ENCODE measurements at places on chromosomes 5 and 9. TPM values are rescaled to one million over a fixed set of nuclear protein-coding genes. Genes with fewer than 3 reads are reported as not detected.

The QRFP gene
- total RNA-seq, result not detected

GRCh38 chr5:68652534-68652965, 437.0 kb downstream of the PIK3R1 start:
- DNase-seq, result no peak

The GPR151 gene
- not detected for total RNA-seq

DNA sequence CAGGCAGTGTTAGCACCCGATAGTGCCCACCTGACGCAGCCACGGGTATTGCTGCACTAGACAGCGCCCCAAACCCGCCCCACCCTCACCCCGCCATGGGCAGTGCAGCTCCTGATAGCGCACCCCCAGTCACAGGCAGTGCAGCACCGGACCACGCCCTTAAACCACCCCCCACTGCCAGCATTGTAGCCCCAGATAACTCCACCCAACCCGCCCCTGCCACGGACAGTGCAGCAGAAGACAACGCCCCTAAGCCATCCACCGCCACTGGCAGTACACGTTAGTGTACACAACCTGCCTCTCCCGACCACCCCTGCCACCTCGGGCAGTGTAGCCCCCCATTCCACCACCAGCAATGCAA, 825 bp upstream of the PCAT7 start:
- no peak for DNase-seq

The BARHL1 gene
- not detected for total RNA-seq

The SOHLH1 gene
- not detected for total RNA-seq

The OR1J1 gene
- not detected for total RNA-seq

The IFNA13 gene
- not detected for total RNA-seq

DNA sequence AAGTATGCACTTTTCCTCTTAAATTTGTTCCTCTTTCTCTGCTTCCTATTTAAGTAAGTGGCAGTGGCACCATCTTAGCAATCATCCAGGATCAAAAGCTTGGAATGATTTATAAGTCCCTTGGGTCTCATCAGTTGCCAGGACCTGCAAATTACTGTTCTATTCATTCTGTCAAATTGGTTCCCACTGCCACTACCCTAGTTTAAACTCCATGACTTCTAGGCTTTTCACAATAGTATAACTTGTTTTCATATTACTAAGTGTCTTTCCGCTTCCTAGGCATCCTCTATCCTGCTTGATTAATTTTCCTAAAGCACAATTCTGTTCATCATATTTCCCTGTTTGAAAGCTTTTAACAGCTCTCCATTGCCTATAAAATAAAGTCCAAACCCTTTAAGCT, 363.9 kb upstream of the MEF2C start:
- DNase-seq, result no peak

DNA sequence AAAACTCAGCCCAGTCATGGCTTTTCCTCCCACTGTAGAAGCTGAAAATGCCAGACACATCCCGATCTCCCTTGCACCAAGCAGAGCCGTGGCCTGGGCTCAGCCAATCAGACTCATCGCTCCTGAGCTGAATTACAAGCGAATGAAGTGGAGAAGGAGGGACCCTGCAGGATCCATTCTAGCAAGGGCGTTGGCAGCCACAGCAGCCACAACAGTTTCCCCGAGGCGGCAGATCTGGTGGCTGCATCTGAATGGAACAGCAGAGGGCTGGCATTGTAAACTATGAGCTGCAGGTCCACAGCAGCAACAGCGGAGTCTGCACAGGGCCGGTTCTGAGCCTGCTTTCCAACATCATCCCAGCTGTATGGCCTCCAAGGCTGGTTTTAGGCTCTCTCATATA, 23.8 kb downstream of the ALG2 start:
- DNase-seq, result no peak

DNA sequence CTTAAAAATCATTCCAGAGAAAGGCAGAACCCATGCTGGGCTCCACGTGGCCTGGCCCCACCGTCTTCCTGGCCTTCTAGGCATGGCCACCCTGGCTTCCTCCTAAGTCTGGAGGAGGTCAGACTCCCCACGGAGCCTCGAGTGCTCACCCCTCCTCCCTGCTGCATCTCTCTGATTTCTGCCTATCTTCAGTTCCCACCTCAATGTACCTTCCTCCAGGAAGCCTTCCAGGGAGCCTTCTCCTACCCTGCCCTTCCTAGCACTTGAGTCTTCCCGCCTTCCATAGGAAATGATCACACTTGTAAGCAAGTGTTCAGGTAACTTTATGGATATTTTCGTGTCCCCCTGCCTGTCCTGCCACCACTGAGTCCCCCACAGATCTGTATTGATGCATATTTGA, 92.0 kb downstream of the MVB12B start:
- DNase-seq, result no peak

GRCh38 chr5:112752335-112752734, 14.7 kb downstream of the APC start:
- no peak for DNase-seq

GRCh38 chr5:80667384-80667783, 12.6 kb upstream of the DHFR start:
- peak; percentile 55 for DNase-seq

DNA sequence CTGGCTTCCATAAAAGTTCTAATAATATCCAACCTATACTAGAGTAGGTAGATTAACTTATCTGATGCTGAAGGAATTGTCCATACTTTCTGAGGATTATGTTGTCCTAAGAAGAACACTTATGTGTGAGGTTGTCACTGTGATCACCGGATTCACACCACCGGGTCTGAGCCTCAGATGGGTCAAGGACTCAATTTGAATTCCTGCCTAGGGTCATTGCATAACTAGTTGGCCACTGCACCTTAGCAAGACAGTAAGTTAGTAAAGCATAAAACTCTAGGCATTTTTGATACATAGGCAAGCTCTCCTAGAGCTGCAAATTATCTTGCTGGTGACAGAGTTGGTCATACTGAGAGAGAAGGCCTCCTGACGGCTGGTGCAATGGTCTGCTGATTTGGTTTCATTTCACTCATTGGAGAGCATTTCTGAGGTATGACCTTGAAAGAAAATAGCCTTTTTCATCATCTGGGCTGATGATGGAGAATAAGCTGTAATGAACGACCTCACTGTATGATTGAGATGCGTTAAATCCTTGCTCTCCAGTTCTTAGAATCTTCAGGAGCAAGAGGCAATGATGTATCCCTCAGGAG, 72.0 kb upstream of the CKMT2 start:
- DNase-seq, result no peak

- DNase-seq, result no peak
These were observed 37.9 kb downstream of the PLEKHG4B start for GRCh38 chr5:129820-130219.

DNA sequence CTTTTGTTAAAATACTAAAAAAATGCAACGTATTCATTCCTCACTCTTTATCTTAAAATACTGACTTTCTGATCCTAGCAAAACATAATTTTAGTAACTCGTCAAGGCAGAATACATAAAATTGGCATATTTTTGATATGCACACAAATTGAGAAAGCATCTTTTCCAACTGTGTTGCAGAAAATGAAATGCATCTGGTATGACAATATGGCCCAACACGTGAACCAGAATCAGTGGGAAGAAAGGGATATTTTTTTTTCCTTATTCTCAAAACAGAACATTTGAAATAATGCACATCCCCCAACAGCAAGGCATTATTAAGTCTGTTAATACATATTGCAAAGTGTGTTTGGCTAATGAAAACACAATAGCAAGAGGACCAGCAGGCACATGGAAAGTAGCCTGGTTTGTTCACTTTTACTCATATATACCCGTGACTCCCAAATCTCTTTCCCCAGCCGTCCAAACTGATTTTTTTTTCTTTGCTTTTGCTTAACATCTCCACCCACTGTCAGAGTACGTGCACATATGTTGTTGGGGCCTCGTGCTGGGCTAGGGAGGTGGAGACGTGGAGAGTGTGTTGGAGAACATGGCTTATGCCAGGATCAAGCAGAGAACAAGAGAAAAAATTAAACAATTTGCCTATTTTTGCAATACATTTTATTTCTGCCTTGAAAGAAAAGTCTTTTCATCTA, 4.3 kb downstream of the MCTP1 start:
- no peak for DNase-seq

DNA sequence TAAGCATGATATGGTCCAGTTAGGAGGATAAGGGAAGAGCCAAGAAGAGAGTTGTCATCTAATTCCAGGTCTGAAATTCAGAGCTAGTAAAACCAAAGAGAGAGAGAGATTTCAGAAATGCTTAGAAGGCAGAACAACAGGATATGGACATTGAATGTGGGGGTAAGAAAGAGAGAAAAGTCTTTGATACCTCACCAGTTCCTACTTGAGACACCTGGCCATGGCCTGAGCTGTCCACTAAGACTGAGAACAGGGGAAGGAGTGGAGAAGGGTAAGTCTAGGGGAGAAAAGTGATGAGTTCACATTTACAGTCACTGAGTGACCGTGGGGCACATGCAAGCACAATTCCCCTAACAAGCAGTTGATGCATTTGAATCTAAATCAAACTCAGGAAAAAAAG, 35.5 kb downstream of the TIMD4 start:
- no peak for DNase-seq

The CCDC171 gene
- 3.2 TPM for total RNA-seq

- no peak for DNase-seq
These were observed 92.0 kb downstream of the C9orf152 start for GRCh38 chr9:110115826-110116542.

DNA sequence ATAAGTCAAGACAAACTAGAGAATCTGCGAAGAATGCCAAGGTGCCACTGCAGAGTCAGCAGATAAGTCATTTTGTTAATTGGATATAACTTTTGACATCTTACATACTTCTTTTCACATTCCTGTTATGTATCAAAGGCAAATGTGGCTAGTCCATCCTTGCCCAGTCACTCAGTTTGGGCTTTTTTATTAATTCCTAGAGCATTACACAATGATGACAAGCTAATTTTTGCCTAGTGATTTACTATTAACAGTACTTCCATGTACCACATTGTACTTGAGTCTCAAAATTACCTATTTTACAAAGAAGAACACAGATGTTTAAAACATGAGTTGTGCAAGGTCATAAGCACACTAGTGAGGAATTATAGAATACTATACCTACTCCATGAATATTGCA, 680.8 kb downstream of the DNAH5 start:
- DNase-seq, result no peak

GRCh38 chr9:91419222-91420191, 4.1 kb downstream of the NFIL3 start:
- DNase-seq, result no peak

The JAKMIP2 gene
- 2.4 TPM for total RNA-seq

The CD74 gene
- 5,152 TPM for total RNA-seq

The GPX3 gene
- 814 TPM for total RNA-seq

- DNase-seq, result no peak
These were observed 99.8 kb upstream of the SARDH start for GRCh38 chr9:133837627-133838597.

- DNase-seq, result peak; percentile 23
These were observed 83.8 kb upstream of the FCN1 start for GRCh38 chr9:135001526-135001925.

The RGMB gene
- total RNA-seq, result 15.5 TPM

GRCh38 chr5:100787648-100788047, 115.4 kb downstream of the ST8SIA4 start:
- no peak for DNase-seq

DNA sequence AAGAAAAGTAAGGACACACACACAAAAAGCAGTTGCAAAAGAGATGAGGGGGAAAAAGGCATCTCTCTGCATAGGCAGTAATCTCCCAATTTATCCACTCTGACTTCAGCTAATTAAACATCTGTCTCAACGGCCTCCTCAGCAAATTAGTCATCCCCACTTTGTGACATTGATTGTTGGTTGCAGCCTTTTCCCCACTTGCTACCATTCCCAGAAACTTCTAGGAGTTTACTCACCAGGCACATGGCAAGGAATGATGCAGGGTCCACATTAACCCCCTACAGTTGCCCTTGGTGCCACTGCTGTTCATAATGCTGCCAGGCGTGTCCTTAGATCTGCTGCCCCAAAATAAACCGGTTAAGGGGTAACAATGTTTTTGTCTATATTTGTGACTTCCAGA, 174.6 kb downstream of the MAPKAP1 start:
- no peak for DNase-seq

The KIF24 gene
- 0.83 TPM for total RNA-seq

The ENHO gene
- total RNA-seq, result 0.35 TPM

DNA sequence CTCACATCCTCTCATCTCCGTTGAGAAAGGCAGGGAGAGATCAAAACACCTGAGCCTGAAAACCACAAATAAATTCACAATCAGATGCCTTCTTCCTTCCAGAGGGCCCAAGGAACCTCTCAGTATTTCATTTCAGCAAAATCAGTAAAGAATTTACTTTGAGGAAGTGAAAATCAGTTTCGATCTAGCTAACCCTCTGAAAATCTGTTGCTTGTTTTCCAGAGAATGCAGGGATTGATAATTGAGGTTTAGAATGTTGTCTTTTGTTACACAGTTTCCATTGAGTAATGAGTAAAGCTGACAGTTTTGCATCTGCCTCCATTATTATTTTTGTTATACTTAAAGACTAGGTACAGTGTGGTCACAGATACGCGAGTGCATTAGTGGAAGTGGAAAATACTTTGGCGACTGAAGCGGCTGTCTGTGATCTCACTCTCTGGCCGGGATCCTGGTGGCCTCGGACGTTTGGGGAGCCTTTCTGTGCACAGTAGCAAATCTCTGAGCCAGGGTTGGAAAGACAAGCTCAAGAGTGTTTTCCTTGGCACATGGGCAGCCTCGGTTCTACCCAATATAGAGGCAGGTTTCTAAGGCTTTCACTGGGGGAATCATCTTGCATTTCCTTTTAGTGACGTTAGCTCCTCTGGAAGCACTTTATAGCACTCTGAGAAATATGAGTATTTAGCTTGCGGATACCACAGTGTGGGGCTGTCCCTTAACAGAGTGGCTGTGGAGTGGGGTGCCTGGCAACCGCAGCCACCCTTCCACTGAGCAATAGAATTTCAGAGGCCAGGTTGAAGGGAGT, 32.2 kb upstream of the ANGPTL2 start:
- DNase-seq, result no peak

DNA sequence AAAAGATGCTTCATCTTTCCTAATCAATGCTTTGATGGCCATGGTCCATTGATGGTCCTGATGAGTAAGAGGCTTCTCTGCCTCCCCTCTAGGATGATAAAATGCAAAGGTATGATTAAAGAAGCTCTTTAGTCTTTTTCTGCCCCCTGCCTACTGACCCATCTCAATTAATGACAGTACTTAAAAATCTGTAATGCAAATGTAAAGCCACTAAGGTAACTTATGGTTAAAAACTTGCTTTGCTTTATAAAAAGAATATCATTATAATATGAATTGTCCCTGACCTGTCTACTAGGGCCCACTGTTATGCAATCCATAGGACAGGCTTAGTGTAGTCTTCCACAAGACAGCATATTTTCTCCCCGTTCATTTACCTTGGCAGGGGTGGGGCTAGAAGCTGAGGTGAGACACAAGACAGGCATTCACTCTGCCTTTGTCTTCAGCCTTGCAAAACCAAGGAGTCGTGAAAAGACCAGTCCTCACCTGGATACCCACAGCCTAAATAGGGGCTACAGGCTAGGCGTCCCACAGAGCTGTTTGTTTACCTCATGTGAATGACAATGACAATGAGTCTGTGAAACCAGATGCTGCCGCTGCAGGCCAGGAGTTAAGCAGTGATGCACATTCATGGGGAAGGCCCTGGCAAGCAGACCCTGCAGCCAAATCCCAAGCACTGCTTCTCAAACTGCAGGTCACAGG, 60.4 kb downstream of the BNC2 start:
- DNase-seq, result no peak

- no peak for DNase-seq
These were observed 4.9 kb downstream of the TSPAN17 start for GRCh38 chr5:176652136-176652535.

The TLR4 gene
- total RNA-seq, result 213 TPM

The HSD17B3 gene
- total RNA-seq, result not detected

GRCh38 chr9:123445981-123446610, 90.1 kb downstream of the CRB2 start:
- DNase-seq, result peak; percentile 14

The PRDM9 gene
- total RNA-seq, result not detected

GRCh38 chr9:123964761-123965160, 34.8 kb upstream of the DENND1A start:
- DNase-seq, result no peak
